ENCODE measurements at places on chromosomes 6 and 20.

DNA sequence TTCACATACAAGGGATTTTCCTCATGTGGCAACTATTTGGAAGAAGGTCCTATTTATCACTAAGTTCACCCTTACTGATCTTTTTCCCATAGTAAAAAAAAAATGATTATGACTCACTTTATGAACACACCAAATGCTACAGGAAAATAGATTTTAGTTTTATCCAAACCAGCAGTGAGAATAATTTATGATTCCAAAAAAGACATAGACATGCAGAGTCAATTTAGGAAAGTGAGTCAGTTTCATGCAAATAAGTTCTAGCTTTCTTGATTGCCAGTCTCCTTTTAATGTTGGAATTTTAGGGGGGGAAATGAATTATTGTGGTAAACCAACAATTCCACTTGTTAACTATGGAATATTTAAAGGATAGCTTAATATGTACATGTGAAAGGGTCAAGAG, 64.0 kb upstream of the RNF146 start:
- DNase-seq: no peak

GRCh38 chr6:11413117-11413687, 124.3 kb upstream of the TMEM170B start:
- no peak for DNase-seq

DNA sequence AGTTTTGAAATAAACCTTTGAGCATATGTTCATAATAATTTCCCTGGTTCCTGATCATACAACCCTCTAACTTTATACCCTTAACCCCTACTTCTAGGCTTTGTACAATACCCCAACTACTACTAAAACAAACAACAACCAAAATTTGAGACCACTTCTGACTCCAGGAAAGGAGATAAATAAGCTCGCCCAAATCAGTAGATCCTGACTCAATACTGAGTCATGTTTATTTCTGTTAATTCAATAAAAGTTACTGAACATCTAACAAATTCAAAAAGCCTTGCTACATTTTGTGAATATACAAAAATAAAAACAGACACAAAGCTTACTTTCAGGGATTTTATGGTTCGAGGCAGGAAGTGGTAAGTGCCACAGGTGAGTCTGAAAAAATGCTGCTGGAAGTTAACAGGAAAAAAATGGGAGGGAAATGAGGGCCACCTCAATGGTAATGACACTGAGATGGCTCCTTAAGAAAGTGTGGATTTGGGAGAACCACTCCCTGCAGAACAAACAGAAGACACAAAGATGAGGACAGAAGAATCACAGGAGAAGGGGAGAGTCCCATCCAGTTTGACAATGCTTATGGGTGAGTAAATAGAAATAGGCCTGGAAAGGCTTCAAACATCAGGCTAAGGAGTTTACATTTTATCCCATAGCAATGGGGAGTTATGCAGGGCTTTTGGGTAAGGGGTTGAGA, 63.4 kb downstream of the DST start:
- no peak for DNase-seq

GRCh38 chr20:24780674-24781417, 168.2 kb upstream of the CST7 start:
- no peak for DNase-seq

DNA sequence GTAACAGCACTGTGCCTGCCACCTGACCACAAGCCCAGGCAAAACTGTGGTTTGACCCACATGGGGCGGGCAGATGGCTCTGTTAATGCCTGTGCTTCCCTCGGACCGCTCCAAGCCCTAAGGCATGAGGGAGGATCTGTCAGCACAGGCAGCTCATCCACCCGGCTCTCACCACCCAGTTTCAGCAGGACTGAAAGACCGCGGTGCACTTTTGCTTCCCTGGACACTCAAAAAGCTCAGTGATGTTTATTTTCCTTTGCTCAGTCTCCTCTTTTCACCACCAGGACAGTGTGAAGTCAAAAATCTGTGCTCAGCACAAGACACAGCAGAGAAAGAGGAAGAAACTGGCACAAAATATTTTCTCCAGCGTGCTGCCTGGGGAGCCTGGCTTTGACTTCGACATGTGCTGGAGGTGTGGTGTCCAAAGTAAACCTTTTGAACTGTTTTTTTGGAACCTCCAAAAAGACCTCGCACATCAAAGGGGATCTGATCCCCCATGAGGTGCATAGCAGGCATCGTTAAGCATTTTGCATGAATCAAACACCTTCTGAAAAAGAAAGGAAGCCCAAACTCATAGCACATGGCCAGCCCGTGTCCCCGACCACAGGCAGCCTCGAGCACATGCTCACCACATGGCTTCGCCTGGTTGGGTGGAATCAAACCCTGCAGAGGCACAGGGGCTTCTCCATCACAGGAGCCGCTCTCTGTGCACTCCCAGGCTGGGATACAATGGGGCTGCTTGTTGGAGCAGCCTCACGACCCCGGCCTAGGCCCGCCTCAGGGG, 441.7 kb upstream of the JARID2 start:
- no peak for DNase-seq

GRCh38 chr20:10883166-10883565, 209.4 kb upstream of the JAG1 start:
- no peak for DNase-seq

DNA sequence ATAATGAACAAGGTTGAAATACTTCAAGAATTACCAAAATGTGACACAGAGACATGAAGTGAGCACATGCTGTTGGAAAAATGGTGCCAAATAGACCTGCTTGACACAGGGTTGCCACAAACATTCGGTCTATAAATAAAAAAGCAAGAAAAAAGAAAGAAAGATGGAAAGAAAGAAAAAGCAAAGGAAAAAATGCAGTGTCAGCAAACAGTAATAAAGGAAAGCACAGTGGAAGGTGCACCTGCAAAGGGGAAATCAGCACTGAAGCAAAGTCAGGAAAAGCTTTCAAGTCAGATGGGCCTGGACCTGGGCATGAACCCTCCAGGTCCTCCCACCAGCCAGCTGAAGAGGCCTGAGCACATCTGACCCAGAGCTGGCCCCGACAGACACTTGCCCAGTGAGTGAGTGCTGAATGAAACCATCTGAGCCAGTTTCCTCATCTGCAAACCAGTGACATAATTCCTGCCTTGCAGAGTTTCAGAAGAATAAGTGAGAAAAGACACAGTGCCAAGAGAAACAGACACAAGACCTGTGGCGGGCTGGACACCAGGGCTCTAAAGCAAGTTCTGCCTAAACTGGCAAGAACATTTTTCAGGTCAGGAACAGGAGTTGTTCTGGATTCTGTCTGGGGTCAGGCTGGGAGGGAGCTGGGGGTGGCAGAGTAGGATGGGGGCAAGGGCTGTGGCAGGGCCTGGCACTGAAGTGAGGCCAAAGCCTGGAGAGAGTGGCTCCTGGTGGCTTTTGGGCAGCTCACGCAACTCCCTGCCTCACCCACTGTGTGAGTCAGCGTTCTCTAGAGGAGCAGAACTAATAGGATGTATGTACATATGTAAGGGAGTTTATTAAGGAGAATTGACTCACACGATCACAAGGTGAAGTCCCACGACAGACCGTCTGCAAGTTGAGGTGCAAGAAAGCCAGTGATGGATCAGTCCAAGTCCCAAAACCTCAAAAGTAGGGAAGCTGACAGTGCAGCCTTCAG, 23.9 kb upstream of the MICB start:
- no peak for DNase-seq

DNA sequence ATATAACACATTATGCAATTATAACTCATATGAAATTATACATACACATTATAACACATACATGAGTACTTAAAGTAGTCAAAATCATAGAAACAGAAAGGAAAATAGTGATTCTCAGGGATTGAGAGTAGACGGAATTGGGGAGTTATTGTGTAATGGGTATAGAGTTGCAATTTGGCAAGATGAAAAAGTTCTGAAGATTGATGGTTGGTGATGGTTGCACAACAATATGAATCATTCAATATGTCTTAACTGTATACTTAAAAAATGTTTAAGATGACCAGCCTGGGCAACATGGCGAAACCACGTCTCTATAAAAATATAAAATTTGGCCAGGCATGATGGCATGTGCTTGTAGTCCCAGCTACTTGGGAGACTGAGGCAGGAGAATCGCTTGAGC, 372.7 kb downstream of the CDKAL1 start:
- no peak for DNase-seq

GRCh38 chr20:63542031-63542559, 4.9 kb upstream of the PTK6 start:
- no peak for DNase-seq

- no peak for DNase-seq
Measured at GRCh38 chr20:57785061-57785460, 75.2 kb upstream of the PMEPA1 start.

- DNase-seq: no peak
Measured at GRCh38 chr20:32872266-32872665, 13.5 kb downstream of the EFCAB8 start.

DNA sequence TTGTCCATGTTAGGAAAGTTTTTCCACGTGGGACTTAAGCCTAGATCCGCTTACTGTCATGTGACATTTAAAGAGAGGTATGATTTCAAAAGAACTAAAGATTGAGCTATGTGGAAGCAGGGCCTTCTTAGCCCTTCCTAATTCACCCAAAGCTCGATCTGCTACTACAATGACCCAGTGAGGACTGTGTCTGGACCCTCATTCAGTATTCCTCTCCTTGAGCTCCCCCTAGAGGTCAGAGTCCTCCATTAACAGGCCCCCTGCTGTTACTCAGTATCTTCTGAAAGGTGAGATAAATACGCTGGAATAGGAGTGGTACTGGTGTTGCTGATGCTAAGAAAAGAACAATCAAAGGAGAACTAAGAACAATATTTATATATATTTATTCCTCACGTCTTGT, 414.0 kb downstream of the GJA1 start:
- no peak for DNase-seq

DNA sequence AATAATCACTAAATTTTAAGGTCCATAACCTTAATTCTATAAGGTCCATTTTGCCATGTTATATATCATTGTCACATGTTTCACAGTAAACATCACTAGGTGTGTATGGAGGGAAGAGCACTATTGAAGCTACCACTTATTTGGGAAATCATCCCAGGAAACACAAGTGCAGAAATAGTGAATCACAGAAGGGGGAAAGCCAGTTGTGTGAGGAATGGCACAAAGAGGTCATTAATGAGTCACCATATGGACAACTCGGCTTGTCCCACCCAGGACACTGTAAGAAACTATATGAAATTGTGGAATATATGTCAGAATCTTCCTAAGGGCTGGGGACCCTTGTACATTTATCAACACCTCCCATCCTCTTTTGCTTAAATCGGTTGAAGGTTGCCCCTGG, 13.7 kb downstream of the BTN3A1 start:
- DNase-seq: no peak

GRCh38 chr6:166194914-166195859, 27.5 kb upstream of the TBXT start:
- DNase-seq: no peak

- DNase-seq: no peak
Measured at GRCh38 chr20:53405139-53405538, 188.5 kb downstream of the ZNF217 start.

- DNase-seq: no peak
Measured at GRCh38 chr6:15257357-15258132, 11.7 kb downstream of the JARID2 start.

DNA sequence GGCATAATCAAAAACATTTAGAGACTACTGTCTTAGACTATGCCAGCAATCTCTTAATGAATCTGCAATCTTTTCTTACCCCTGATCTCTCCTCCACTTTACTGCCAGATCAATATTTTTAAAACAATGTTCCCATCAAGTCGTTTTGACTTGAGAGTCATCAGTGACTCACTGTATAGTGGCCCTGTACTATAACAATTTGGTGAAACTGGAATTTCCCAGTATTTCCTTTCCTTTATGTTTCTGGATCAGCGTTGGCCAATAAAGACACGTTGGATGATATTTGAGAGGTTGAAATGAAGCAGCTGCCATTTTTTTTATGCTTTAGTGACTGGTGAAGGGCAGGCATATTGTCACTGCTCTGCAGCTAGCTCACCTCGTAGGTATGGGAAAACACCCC, 10.1 kb upstream of the SMIM13 start:
- no peak for DNase-seq

GRCh38 chr6:340186-340955, 48.1 kb downstream of the DUSP22 start:
- DNase-seq: no peak

GRCh38 chr20:21047981-21048380, 58.2 kb downstream of the LINC00237 start:
- DNase-seq: no peak

DNA sequence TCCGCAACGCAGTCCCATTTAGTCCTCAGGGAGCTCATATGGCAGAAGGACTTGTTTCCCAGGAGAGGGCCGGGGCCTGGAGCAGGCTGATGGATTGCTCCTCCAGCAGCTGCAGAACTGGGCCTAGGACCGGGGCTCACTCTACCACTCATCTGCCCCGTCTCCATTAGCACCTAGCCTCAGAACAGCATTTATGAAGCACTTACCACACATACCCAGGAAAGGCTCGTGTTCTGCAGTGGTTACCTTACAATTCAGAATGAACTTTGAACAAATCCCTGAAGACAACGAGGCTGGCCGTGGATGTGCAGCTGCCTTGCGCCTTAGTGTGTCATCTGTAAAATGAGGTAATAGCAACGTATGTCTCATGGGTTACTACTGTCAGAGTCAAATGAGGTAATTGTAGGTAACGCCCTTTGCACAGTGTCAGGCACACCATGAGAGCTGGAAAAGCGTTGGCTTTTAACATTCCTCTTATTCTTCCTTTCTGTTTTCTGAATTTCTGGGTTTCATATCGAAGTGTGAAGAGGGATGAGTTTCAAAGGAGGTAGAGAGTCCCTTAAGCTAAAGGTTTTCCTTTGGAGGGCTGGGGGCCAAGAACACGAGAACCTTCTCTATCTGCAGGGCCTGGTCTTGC, 46.3 kb upstream of the CD93 start:
- DNase-seq: no peak

DNA sequence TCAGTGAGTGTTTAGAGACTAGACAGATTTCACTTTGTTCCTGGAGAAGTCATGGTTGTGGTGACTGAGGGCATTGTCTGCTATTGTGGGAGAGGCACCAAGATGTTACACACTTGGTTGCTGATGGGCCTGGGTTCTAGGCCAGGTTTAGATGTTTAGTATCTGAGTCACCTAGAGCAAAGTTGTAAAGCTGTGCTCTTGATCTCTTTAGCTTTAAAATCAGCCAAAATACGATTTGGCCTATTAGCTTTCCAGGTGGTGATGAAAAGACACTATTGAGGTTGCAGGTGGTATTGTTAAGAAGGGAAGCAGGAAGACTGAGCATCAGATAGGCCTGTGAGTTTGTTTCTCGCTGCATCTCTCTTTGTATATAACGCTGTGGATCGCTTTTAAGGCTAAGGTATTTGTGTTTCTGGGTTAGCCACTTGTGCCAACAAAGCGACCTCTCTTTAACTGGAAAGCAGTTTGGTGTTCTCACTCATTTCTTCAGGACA, 48.6 kb downstream of the FOXO3 start:
- no peak for DNase-seq

Data from esophagus squamous epithelium (tissue), 5 donors.